ENCODE measurements at places on chromosomes 1 and 21. TPM values are rescaled to one million over a fixed set of nuclear protein-coding genes. Genes with fewer than 3 reads are reported as not detected.

Gene FAM72B
- total RNA-seq, result 22.6 TPM

- H3K27me3 ChIP-seq, result peaks cover 29% of the 10 kb centered on the region
- no peak for DNase-seq
- no peaks in the 10 kb centered on the region for H3K4me1 ChIP-seq
- H3K4me3 ChIP-seq, result no peak overlapping the region
- H3K27ac ChIP-seq, result no peak overlapping the region
Observed at GRCh38 chr1:32906654-32907053, 5.5 kb upstream of the TMEM54 start.

- no peaks in the 10 kb centered on the region for H3K4me1 ChIP-seq
- peaks cover 5% of the 10 kb centered on the region for H3K27me3 ChIP-seq
- no peak overlapping the region for H3K27ac ChIP-seq
- no peak overlapping the region for H3K4me3 ChIP-seq
- no peaks in the 10 kb centered on the region for H3K36me3 ChIP-seq
Observed at GRCh38 chr1:230507666-230508402, 81.7 kb upstream of the PGBD5 start.

DNA sequence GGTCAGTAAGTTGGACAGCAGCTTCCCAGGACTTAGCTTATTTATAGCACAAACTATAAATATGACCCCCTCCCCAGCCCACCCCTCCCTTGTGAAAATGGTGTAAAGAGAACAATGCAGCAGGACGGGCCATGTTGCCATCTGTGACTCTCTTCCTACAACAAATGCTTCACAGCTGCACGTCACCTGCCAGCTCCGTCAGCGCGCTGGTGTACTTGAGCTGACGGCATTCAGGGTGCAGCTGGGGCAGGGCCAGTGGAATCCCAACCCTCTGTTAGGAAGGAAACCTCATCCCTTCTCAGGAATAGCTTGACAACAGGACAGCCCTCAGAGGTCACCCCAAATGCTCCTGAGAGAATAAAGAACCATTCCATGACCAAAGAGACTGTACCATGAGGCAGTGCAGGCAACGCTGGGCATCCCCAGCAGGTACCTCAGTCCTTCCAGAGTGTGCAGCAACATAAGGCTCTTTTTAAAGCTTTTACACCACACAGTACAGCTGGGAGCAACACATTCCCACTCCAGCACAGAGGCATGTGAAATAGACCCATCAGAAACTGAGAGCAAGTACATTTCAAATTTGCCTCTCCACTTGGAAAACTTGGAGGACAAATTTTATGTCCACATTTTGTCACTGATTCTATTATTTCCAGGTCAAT, 85.0 kb downstream of the ATP1A1 start:
- DNase-seq, result no peak
- H3K4me3 ChIP-seq, result no peak overlapping the region
- H3K4me1 ChIP-seq, result no peaks in the 10 kb centered on the region
- H3K27ac ChIP-seq, result no peak overlapping the region
- peaks cover 5% of the 10 kb centered on the region for H3K27me3 ChIP-seq

- H3K4me1 ChIP-seq, result no peaks in the 10 kb centered on the region
- no peaks in the 10 kb centered on the region for H3K27me3 ChIP-seq
- H3K36me3 ChIP-seq, result peaks cover 6% of the 10 kb centered on the region
- DNase-seq, result no peak
Observed at GRCh38 chr1:59609245-59609644, 205.5 kb upstream of the HOOK1 start.
